ENCODE measurements at places on chromosomes 16 and 17.

DNA sequence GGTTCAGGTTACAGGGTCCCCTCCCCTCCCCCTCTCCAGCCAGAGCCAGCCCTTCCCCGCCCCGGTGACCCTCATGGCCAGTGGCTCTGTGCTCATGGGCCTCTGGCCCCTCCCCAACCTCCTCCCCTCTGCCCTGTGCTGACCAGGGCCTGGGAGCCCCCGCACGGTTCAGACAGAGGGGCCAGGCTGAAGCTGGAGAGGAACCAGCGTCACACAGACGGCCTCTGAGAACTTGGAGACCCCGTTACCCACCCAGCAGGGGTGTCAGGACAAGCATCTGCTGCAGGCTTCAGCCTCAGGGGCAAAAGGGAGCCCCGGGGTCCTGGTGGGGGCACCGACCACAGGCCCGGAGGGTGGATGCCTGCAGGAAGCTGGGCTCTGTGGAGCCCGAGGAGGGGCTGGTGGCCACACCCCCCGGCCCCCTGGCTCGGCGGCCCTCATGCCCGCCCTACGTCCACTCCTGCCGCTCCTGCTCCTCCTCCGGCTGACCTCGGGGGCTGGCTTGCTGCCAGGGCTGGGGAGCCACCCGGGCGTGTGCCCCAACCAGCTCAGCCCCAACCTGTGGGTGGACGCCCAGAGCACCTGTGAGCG, at the start of gene WFIKKN1:
Gene WFIKKN1, plus strand, starts transcription at position 171 of the 591 bp plus-strand sequence. Its CDS starts 269 bp downstream, at position 440.
- DNase-seq = no peak

GRCh38 chr17:39186481-39187002, 10.9 kb downstream of the CACNB1 start:
- no peak for DNase-seq

GRCh38 chr16:76976101-76976500, 214.9 kb upstream of the MON1B start:
- DNase-seq = no peak

DNA sequence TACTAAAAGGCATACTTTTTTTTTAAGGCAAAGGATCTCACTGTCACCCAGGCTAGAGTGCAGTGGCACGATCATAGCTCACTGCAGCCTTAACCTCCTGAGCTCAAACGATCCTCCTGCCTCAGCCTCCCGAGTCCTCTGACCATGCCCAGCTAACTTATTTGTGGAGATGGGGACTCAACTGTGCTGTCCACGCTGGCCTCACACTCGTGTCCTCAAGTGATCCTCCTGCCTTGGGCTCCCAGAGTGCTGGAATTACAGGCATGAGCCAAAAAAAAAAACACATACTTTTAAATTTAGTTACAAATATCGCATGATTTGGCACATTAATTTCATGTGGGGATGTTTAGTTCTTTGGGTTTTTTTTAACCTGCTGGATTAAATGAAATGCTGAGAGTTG, 207.7 kb upstream of the CHMP6 start:
- no peak for DNase-seq

GRCh38 chr17:82081546-82081945, 15.9 kb upstream of the DUS1L start:
- no peak for DNase-seq
